DND-41 (cell line): ENCODE measurements at places on chromosomes 5 and 9.
A peak's percentile ranks its signal among the peaks of the same experiment; 100 is the strongest.

GRCh38 chr5:139682016-139682975, 34.1 kb downstream of the CXXC5 start:
- peaks cover 47% of the 10 kb centered on the region for H3K4me1 ChIP-seq
- H3K36me3 ChIP-seq, result peaks cover 47% of the 10 kb centered on the region
- no peak for DNase-seq
- H3K27ac ChIP-seq, result 0 out of 2 replicates have a peak overlapping the region, but pooled peaks have one; percentile 4
- no peak overlapping the region for H3K4me3 ChIP-seq
- H3K27me3 ChIP-seq, result no peaks in the 10 kb centered on the region

DNA sequence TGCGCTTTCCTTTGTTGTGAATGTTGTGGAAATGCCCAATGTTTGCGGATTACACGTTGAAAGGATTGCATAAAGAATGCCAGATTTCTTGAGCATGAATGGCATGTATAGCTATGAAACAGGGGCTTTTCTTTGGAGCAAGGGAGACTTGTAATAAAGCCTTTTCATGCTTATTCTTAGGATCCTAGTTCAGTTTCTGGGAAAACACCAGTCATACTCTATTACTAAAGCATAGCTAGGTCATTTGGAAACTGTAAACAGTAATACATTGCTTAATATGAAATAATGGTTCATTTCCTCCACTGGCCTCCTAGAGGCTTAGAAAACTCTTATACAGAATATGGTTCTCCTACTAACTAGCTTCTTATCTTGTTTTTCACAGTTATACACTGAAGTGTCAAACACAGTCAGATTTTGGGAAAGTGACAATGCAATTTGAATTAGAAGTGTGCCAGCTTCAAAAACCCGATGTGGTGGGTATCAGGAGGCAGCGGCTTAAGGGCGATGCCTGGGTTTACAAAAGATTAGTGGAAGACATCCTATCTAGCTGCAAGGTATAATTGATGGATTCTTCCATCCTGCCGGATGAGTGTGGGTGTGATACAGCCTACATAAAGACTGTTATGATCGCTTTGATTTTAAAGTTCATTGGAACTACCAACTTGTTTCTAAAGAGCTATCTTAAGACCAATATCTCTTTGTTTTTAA, 104.2 kb downstream of the MELK start:
- peaks cover 73% of the 10 kb centered on the region for H3K36me3 ChIP-seq
- H3K4me1 ChIP-seq, result no peaks in the 10 kb centered on the region
- no peak overlapping the region for H3K27ac ChIP-seq
- no peak overlapping the region for H3K4me3 ChIP-seq
- DNase-seq, result no peak

DNA sequence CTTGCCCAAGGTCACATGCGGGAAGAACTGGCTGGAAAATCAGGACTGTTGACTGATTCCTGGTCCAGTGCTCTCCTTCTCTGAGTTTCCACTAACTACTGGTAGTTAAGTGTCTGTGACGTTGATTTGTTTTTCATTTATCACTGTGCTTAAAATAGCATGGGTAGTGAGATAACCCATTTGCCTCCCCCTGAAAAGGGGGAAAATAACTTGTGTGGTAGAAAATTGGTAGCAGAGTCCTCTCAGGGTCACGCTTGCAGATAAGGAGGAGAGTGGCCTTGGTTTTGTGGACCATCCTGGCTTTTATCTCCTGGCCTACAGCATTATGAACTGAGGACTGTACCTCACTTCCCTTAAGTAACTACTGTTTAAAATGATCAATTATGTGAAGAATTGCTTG, 10.9 kb downstream of the FUBP3 start:
- no peak for DNase-seq
- H3K4me3 ChIP-seq, result no peak overlapping the region
- H3K4me1 ChIP-seq, result no peaks in the 10 kb centered on the region
- H3K27ac ChIP-seq, result no peak overlapping the region
- peaks cover 23% of the 10 kb centered on the region for H3K36me3 ChIP-seq

GRCh38 chr5:4480528-4481349, 659.4 kb upstream of the ADAMTS16 start:
- no peak overlapping the region for H3K27ac ChIP-seq
- no peaks in the 10 kb centered on the region for H3K36me3 ChIP-seq
- no peak overlapping the region for H3K4me3 ChIP-seq
- no peaks in the 10 kb centered on the region for H3K27me3 ChIP-seq
- no peak for DNase-seq

DNA sequence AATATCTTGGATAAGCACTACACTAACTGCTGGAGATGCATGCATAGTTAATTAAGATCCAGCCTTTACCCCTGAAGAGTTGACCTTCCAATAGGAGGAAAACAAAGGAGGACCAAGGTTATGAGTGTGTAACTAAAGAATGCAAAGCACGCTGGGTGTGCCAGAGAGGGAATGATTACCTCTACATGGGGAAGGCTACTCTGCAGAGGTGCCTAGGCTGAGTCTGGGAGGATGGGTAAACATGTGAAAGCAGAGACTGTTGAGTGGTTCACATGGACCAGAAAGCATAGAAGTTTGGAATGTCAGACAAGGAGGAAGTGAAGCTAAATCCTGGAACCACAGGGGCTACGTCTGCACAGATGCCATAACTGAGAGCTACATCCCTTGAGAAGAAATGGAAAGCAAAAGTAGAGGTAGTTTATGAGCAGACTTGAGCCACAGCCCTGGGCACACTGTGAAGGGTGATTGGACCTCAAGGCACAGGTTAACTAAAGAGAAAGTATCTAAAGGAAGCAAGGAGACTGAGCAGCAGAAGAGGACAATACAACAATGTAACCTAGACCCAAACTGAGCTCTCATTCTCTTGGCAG, 176.2 kb downstream of the DENND1A start:
- no peak overlapping the region for H3K27ac ChIP-seq
- no peaks in the 10 kb centered on the region for H3K27me3 ChIP-seq
- H3K4me3 ChIP-seq, result no peak overlapping the region
- no peak for DNase-seq
- peaks cover 8% of the 10 kb centered on the region for H3K4me1 ChIP-seq
- H3K36me3 ChIP-seq, result 0 out of 2 replicates have a peak, but pooled peaks cover 3% of the 10 kb centered on the region

- H3K4me1 ChIP-seq, result no peaks in the 10 kb centered on the region
- H3K27ac ChIP-seq, result no peak overlapping the region
- H3K27me3 ChIP-seq, result no peaks in the 10 kb centered on the region
- no peaks in the 10 kb centered on the region for H3K36me3 ChIP-seq
- peak; percentile 49 for DNase-seq
Measured at GRCh38 chr5:168706655-168707069, 127.5 kb upstream of the PANK3 start.

DNA sequence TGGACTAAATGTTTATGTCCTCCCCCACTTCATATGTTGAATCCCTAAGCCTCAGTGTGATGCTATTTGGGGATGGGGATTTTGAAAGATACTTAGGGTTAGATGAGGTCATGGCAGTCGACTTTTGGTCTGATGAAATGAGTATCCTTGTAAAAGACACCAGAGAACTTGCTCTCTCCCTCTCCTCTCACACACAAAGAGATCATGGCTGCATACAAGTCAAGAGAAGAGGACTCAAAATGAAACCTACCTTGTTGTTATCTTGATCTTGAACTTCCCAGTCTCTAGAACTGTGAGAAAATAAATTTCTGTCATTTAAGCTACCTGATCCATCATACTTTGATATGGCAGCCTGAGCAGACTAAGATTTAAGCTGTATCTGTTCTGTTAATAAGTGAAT, 144.0 kb upstream of the HAPLN1 start:
- no peak overlapping the region for H3K27ac ChIP-seq
- H3K4me1 ChIP-seq, result no peaks in the 10 kb centered on the region
- H3K27me3 ChIP-seq, result no peaks in the 10 kb centered on the region
- no peak for DNase-seq
- no peaks in the 10 kb centered on the region for H3K36me3 ChIP-seq
